ENCODE measurements at places on chromosomes 12 and 14. TPM values are rescaled to one million over a fixed set of nuclear protein-coding genes. Genes with fewer than 3 reads are reported as not detected.
A peak's percentile ranks its signal among the peaks of the same experiment; 100 is the strongest.

DNA sequence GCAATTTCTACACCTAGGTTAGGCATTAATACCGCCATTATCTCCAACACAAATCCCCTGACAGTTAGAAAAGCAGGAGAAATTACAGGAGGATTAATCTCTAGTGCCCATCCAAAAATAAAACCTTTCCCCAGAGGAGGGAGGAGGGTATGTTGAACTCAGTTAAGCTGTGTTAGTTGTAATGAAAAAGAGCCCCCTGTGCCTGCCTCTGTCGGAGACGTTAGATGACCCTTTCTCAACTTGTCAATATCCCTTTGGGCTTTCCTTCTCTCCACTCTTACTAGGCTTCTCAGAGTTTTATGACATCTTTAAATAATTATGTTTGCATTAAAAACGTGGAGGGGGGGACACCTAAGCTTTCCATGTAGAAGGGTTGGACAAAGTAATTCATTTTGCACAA is 278.2 kb downstream of the PDZRN4 start:
- DNase-seq, result no peak

DNA sequence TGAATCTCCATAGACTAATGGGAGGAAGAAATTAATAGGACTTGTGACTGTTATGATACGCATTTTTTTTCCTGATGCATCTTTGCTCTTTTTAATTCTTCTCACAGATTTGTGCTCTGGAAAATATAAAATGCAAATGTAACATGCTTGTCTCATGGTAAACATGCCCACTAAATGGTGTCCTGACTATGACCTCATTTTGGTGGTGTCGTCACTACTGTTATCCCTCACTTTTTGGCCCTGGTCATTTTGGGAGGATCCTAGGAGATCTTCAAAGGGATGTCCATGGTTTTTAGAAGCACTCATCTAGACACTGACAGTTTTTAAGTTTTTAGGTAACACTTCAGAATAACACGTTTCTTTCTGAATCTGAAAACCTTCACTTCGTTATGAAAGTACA is 790.8 kb upstream of the FBXO33 start:
- DNase-seq, result no peak

DNA sequence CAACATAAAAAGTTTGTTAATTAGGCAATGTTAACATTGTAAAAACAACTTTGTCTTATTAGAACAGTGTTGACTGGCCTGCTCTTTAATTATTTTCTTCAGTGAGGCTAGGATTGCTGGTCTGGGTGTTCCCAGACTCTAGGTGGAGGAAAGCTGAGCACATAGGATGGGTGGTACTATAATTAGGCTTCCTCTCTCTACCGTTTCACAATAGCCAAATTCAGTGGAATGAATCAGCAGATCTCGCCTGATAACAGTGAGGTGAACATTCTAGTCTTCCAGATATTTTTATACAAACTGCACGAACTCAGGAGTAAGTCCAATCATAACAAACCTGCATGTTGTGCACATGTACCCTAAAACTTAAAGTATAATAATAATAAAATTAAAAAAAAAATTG is 11.9 kb downstream of the PTGDR start:
- peak; percentile 25 for DNase-seq

Gene RNASE3
- not detected for total RNA-seq

- DNase-seq, result no peak
Observed at GRCh38 chr14:85052646-85053045, 477.3 kb upstream of the FLRT2 start.

GRCh38 chr14:104941508-104942365 is 17.1 kb downstream of the PLD4 start:
- DNase-seq, result no peak

- DNase-seq, result no peak
Observed at GRCh38 chr12:11929714-11930113, 141.0 kb upstream of the BCL2L14 start.

- DNase-seq, result peak; percentile 91
Observed at GRCh38 chr12:96401076-96401871, 1.0 kb upstream of the CDK17 start.

DNA sequence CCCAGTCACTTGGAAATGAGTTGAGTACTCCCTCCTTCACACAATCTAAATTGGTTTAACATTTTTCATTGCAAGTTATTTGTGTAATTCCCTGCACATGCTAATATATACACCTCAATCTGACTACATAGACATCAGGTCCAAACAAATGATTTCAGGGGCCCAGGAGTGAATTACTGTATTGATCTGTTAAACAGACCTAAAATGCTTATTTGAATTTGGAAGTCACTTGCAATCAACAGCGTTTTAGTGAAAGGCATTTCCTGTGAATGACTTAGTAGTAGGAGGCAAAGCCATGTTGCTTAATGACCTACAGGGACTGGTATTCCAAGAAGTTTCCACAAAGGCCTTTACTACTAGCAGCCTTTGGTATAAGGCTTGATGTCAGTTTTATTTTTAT is 22.6 kb upstream of the SLC15A5 start:
- DNase-seq, result no peak

DNA sequence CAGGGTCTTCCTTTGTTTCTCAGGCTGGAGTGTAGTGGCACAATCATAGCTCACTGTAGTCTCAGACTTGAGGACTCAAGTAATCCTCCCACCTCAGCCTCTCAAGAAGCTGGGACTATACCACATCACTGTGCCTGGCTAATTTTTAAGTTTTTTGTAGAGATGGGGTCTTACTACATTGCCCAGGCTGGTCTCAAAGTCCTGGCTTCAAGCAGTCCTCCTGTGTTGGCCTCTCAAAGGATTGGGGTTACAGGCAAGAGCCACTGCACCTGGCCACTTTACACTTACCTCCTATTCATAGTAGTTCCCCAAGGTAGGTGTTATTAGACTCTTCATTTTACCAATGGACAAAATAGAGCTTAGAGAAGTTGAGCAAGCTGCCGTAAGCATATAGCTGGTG is 29.2 kb downstream of the STYX start:
- DNase-seq, result no peak

DNA sequence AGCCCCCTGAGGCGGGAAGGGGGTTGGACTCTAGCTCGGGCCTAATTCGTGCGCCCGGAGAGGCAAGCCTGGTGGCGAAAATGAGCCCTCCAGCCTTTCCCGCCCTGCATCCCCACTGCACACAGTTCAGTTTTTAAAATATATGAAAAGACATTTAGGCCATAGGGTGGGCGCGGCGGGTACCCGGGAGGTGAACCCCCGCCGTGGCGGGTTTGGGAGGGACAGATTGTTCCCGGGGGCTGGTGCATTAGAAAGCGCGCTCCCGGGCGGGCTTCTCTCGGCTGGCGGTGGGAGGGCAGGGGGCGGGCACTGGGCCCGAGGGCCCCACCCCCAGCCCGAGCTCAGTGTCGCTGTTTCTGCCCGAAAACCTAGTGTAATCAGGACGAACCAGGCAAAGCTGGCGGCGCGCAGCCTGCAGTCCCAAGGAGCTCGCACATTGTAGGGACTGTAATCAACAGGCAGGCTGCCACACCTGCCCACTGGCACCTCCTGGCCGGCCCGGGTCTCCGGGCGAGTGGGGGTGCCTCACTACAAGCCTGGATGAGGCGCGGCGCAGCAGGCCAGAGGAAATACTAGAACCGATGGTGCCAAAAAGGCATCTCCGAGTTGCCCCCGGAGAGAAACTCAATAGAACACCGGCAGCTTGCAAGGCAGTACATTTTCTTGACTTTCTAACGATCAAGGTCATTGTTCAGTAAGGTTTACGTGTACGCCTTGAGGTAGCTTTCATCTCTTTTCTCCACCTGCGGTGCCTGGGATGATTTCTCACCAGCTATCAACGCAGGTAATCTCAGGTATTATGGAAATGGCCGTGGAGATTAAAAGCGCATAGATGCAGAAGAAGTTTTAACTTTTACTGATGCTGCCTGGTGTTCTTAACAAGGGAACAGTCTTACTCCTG is 764 bp upstream of the SPTB start:
- no peak for DNase-seq

Gene FAM186B
- 0.19 TPM for total RNA-seq

- DNase-seq, result no peak
Observed at GRCh38 chr12:65162609-65163008, 6.8 kb upstream of the LEMD3 start.

- no peak for DNase-seq
Observed at GRCh38 chr12:45775964-45776363, 46.5 kb downstream of the ARID2 start.

Gene SERPINA9
- total RNA-seq, result not detected

Gene CLMN
- 3.6 TPM for total RNA-seq

- DNase-seq, result no peak
Observed at GRCh38 chr12:116968986-116969385, 58.2 kb downstream of the FBXW8 start.

DNA sequence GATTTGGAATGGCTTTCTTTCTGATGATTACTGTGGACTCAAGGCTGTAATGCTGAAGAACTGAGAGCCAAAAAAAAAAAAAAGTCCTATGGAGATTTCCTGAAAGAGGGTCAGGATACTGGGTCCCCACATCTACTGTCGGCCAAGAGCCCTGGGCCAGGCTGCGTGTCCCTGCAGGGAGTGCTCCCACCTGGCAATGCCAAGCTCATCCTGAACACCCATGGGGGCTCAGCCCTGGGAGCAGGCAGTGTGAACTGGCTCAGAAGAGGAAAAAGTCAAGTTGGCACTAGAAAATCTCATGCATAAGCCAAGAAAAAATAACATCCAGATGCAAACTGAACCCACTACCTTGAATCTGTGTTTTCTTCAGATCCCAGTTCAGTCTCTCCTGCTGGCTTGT is 35.0 kb upstream of the SMOC1 start:
- DNase-seq, result no peak

DNA sequence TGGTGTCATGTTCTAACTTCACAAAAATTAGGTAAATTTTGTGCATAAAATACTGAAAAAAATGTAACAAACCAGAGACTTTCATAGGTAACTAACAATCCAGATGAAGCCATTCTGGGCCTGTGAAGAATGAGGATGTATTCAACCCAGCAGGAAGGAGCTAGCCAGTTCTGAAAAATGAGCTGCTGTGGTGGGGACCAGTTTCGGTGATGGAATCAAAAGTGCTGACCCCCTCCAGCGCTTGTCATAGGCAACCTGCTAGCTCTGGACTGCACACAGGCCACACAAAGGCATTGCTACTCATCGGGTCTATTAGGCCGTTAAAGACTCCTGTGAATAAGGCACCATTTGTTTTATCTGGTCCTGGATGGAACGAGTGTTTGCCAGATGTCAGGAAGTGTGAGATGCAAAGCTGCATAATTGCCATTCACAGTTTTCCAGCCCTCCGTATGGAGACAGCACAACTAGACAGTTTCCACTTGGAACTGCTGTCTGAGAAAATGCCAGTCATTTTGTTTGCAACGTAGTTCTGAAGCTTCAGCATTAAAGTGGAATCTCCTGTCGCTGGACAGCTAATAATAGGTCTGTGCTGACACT is 3.3 kb upstream of the RIMBP2 start:
- no peak for DNase-seq

DNA sequence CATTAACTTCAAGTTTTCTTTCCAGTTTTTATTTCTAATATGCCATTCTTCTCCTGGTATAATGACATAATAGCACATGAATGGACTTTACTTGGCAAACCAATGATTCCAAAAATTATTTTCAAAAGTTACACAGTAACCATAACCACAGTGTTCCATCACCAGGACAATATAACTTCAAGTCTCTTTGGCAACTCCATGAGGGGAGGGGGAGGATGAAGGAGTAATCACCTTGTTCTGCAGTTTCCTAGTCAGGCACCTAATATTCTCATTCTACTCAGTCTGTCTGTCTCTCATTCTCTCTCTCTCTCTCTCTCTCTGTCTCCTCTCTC is 66.6 kb downstream of the BTG1 start:
- no peak for DNase-seq

Gene KHNYN
- total RNA-seq, result 27.0 TPM

DNA sequence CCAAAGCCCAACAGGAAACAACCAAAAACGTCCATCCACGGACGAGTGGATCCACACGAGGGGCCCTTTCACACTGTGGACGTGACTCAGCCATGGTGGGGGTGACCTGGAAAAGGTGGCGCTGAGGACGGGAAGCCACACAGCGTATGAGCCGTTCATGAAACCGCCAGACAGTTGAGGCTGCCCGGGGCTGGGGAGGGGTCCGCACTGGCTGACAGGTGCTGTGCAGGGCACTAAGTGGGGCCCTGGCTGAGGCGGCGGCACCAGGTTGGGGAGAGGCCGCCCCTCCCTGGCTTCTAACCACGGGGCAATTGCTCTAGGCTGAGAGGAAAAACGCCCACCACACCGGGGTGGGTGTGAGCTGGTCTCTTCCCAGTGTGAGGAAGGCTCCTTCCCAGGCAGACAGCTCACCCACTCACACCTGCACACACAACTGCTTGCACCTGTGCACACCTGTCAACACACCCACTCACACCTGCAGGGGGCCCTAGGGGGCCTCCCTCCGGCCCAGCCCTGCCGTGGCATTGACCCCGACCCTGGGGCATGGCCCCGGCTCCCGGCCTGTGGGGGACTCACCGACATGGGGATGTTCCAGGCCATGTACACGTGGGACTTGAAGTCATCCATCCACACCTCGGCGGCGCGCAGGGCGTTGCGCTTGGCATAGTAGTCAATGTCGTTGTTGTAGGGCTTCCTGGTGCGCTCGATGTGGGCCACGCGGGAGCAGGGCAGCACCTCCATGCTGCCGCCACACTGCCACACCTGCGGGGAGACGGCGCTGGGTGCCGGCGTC is 58.9 kb downstream of the NOC4L start:
- DNase-seq, result no peak

- peak; percentile 85 for DNase-seq
Observed at GRCh38 chr14:61574514-61574807, 120.9 kb upstream of the HIF1A start.
